ENCODE measurements at places on chromosomes 13 and 19.

GRCh38 chr13:65946387-65946786 lies 1283.7 kb downstream of the PCDH9 start:
- no peak for DNase-seq

DNA sequence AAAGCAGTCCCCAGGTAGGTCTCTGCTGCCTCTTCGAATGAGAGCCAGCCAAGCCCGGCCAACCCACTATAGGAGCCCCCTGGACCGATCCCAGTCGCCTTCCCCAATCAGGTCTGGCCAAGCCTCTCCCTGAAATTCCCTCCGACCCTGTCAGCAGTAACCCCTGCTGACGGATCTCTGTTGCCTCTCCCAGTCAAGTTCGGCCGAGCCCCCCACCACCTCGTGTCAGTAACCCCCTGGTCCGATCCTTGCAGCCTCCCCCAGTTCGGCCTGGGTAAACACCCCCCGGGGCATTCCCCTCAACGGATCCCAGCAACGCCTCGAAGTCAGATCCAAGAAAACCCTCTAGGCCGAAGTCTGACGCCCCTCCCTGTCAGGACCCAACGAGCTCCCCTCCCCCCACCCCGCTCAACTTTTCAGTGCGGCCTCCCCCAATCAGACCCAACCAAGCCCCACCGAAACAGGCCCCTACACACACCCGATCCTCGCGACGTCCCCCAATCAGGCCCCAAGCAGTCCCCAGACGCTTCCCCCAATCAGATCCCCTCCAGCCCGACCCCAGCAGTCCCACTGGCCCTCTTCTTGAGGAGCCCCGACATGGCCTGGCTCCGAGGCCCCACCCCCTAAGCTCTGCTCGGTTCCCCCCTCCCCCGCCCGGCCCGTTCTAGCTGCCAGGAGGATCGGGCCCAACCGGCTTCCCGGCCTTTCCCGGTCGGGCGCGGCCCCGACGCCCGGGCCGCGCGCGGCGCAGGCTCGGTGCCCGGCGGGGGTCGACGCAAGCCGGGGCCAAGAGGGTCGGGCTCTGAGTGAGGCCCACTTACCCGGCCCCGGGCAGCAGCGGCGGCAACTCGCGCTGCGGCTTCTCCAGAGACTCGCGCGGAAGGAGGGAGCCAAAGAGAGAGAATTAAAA lies 1.8 kb downstream of the TNPO2 start:
- DNase-seq: peak; percentile 92

DNA sequence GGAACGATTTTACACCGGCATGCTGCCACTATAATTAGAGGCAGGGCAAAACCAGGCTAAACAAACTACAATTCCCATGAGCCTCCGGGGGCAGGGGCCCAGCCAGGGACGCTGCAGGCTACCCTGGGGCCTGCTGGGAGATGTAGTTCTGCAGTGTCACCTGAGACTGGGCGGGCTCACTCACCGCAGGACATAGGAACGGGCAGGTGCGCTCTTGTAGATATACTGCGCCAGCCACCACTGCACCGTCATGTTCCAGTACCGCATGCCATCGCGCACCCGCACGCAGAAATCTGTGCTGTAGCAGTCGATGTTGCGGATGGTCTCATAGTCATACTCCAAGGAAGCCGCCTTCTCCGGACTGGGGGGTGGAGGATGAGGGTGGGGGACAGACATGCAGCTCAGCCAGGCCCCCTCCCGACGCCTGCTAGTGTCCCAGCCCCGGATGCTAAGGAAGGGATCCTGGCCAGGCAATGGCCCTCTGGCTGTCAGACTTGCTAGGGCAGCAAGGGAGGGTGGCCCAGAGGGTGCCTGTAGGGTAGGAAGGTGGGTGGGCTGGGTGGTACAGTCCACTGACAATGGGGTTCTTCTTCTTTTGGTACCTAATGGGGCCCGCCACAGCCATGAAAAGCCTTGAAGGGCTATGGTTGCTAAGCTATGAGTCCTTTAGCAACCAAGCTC lies 5.8 kb upstream of the TMC4 start:
- peak; percentile 64 for DNase-seq

DNA sequence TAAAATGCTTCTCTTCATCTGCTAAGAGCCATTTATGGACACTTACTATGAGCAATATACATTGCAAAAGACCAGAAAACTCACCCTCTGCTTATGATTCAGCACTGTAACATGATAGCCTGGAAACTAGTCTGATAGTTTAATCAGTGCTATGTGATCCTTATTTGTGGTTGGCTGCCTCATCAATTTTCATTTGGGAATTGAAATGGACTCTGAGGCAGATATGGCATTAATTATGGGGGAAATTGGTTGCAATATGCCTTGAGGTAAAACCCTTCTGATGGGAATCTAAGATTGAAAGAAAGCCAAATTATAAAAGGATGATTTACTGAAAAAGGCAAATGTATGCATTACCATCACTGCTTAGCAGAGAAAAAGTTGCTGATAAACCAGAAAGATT lies 33.5 kb downstream of the FAM216B start:
- DNase-seq: no peak

GRCh38 chr13:73340069-73340468 lies 281.3 kb downstream of the KLF5 start:
- DNase-seq: no peak

DNA sequence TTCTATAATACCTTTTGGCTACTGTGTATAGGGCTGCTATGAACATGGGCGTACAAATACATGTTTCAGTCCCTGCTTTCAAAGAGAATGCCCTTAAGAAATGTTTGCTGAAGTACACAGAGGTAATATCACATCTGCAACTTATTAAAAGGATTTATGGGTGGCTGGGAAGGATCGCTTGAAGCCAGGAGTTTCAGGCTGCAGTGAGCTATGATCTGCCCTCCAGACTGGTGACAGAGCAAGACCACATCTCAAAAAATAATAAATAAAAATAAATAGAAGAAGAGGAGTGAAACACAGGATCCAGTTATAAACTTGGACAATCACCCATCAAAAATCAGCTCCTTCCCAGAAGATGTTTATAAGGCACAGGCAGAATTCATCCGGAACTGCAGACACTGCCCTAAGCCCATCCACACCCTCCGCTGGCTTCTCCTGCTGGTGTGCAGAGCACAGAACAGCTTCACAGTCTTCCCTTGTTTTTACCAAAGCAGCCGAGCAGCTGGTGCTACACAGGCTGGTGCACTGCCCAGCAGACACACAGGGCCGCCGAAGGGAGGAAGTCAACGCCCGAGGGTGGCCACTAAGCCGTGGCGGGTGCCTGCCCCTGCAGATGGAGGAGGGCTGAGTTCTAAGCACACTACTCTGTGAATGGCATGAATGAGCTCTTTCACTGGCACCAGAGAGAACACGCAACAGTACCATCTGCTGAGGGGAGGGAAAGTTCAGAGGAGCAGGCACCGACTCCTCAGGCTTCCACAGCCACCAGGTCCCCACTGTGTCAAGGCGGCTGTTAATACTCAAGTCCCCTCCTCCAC lies 44.0 kb downstream of the BRD4 start:
- peak; percentile 84 for DNase-seq

DNA sequence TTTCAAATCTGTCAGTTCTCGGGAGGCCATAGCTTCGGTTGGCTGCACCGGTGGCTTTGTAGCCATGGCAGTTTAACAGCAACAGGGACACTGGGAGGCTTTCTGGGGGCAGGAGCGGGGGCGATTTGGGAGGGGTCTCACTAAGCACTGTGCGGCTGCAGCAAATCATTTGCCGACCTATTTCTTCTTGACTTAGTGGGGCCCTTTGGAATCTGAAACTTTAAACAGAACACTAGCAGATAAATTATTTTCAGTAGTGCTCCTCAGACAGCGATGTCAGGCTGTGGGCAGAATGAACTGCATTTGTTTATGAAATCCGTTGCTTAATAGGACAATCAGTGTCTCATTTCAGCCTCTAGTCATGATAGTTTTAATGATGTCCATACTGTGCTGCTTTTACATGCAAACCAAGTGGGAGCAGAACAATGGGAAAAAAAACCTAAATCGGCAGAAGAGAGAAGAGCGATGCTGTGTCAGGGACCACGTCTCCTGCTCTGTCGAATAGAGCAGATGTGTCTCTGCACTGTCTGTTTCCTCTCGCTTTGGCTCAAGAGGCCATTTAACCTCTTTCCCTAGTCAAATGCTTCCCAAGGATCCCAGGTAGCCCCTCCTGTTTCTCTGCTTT lies 211.9 kb downstream of the OLFM4 start:
- no peak for DNase-seq

DNA sequence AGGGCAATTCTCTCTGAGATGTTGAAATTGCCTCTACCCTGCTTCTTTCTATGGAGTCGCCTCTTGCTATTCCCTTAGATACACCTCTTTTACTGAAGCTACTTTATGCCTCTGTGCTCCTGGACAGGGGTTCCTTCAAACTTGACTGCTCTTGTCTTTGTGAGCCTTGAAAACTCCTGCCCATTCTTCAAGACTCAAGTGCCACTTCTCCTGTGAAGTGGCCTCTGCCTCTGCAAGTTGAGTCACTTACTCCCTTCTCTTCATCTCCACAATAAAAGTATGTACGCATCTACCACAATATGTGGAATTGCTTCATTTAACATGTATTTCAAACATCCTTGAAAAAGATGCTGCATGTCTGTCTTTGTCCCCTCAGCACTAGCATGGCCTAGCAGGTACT lies 66.0 kb upstream of the TPP2 start:
- DNase-seq: no peak

DNA sequence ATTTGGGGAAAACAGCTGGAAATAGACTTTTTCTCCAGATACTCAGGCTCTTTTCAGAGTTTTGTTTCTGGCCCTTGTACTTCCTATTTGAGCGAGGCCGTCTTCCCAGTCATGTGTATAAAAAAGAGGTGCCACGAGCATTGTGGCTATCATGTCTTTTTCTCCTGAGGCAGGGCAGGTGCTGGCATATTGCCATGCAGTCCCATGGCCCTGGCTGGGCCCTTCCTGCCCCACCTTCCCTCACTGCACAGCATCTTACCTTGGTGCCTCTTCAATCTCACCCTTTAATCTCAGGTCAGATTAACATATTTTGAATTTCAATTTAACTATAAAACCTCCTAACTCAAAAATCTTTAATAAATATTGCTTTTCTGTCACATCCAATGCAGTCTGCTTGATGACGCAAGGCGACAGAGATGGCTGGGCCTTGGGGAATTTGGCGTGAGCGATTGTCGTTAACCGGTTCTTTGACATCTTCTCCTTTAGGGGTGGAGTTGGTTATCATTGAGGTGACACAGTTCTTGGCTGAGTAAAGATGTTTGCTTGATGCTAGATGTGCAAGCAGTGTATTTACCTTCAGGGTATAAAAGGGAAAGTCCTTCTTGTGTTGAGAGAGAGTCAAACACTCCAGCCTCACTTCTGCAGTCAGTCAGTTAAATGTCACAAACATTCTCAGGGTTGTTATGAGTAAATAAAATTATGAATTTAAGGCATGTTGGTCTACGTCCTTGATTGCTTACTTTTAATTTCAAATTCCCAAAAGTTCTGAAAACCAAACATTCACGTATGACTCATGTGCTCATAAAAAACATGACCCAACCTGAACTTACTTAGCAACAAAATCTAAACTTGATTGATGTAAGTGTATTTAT lies 289.9 kb downstream of the MYO16 start:
- DNase-seq: no peak

DNA sequence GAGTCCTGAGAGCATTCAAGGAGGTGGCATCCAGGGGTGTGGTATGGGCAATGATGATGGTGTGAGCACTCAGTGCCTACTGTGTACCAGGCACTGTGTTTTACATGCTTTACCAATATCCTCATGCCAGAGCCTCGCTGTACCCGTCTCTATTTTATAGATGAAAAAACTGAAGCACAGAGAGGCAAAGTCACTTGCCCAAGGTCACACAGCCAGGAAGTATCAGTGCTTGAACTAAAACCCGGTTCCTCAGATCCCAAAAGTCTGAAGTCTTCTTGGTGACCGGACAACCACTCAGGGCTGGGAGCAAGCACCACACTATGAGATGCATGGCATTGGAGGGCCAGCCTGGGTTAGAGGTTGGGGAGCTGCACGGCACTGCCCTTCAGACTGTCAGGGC lies 84.1 kb downstream of the CHST8 start:
- DNase-seq: no peak

GRCh38 chr19:11949201-11949600 lies 15.6 kb upstream of the ZNF763 start:
- peak; percentile 25 for DNase-seq

- peak; percentile 74 for DNase-seq
Measured at GRCh38 chr19:14479975-14480699, 5.0 kb upstream of the PTGER1 start.

DNA sequence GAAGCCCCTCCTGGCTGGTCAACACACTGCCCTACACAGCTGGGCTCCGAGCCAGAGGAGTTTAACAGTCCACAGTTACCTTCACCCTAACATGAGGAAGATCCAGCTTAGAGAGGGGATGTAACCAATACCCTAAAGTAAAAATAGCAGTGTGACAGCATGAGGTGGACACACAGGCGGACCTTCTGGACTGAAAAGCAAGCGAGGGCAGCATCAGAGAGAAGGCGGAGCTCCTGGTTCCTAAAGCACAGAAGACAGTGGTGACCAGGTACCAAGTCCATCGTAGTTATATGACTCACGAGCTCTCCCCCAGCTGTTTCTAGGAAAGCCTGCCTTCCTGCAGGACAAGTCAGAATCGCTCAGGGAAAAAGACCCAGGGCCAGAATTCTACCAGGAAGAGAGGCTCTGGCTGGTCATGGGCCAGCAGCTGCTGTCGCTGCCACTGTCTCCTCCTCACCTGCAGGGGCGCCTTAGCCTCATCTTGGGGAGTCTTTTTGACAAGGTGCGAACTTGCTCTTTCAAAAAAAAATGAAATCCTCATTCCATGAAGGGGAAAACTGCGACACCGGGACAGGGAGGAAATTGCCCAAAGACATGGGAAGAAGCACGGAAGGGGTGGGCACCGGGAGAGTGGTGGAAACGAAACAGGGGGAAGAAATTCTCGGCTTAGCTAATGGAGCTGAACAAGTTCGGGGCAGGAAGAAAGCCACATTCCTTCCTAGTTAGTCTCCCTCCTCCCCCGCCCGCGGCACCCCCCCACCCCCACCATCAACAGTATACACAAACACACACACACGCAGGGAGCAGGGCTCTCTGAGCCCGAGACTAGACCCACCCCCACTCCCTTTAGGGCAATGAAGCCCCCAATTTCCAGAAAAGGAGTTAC lies 1.7 kb downstream of the ELL start:
- peak; percentile 87 for DNase-seq

- no peak for DNase-seq
Measured at GRCh38 chr19:41734585-41734984, 20.7 kb upstream of the CEACAM6 start.

All from hematopoietic multipotent progenitor cell treated with erythropoietin and hydrocortisone succinate and interleukin-3 and kit ligand, for 4 days (in vitro differentiated cells).